ENCODE measurements at places on chromosomes 6 and 20.

GRCh38 chr6:111724505-111724904 lies 118.8 kb upstream of the TRAF3IP2 start:
- DNase-seq = no peak

- no peak for DNase-seq
Observed at GRCh38 chr6:45971287-45971686, 44.4 kb downstream of the CLIC5 start.

DNA sequence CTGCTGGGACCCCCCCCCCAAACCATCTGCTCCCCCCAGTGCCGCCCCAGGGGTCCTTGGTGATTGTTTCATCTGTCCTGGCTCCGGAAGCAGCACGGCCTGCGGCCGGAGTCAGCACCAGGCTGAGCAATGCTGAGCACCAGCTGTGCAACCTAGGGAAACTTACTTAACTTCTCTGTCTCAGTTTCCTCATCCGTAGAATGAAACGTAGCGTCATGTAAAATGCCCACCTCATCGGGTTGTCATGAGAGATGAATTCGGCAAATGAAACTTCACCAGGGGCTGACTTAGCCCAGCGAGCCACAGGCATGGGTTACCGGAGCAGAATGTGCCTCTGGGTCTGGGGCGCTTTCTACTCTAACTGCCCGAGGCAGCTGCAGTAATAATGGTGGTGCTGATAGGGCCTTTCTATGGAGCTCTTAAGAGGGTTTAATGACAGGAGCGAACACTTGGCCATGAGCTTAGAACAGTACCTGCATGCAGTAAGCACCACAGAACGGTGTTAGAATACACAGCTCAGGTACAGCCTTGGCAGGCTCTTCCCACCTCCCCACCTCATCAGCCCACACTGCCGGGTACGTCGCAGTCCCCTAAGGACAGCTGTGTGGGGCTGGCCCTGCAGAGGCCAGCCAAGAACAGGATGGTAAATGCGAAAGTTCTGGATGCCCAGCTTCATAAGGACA lies 1.7 kb downstream of the THBS2 start:
- no peak for DNase-seq

DNA sequence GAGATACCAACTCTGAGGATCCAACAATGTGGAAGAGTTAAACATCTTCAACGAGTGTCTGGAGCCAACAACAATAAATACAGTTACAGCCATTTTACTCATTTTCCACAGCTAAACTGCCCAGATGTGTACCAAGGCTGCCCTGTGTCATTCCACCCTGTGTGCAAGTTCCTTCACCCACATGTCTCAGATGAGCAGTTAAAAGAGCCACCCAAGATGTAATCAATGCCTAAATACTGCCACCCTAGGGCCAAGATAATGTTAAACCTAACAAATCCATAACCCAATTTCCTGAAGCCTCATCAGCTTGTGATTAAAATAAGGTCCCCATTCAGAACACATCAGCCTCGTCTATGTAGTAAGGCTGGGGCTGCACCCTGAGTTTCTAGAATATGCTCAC lies 59.9 kb downstream of the GMDS start:
- DNase-seq = no peak

- DNase-seq = no peak
Observed at GRCh38 chr6:63804381-63804956, 168.9 kb downstream of the PHF3 start.

DNA sequence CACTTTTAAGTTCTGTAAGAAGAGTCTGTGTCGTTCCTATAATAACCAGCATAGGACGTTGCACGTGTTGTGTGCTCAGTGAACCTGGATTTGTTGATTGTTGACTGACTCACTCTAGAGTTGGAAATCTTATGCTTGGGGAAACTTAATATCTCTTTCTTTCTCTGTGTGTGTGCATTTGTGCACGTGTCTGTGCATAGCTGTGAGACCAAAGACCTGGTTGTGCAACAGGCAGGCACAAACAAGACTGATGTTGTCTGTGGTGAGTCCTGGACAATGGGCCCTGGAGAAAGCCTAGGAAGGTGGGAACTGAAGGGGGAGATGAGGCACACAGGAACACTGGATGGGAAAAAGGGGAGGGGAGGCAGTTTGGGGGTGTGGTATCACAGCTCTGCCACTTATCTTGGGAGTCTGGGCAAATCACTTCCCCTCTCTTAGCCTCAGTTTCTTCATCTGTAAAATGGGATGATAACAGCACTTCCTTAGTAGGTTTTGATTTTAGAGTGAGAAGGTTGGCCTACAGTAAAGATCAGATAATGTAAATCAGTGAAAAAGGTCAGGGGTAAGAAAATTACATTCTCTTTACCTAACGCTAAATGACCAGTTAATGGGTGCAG lies 8.4 kb downstream of the CD40 start:
- DNase-seq = no peak

DNA sequence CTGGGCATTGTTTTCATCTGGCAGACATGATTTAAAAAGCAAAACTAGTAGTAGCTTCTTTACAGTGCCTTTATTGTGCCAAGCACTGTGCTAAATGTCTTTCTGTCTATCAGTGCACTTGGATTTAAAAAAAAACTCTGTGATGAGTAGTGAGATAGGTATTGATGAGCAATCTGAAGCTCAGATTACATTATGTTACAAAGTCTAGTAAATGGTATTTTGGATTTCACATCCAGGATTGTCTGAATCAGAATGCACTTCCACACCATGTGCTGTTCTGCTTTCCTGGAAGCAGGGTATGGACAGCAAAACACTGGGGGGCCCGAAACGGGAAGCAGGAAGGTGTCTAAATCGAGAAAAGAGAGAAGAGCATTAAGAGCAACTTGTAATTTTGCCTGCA lies 103.4 kb upstream of the CCN2 start:
- DNase-seq = no peak

DNA sequence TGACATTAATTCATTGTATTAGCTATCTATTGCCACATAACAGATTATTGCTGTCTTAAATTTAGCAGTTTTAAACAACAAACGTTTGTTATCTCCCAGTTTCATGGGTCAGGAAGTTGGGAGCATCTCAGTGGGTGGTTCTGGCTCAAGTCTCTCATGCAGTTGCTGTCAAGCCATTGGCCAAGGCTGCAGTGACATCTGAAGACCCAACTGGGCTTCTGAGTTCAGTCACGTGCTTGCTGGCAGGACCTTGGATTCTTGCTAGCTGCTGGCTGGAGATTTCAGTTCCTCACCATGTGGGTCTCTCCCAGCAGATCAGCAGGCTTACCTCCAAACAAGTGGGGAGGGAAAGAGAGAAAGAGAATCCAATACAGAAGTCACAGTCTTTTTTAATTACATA lies 152.6 kb upstream of the EXOC2 start:
- no peak for DNase-seq

DNA sequence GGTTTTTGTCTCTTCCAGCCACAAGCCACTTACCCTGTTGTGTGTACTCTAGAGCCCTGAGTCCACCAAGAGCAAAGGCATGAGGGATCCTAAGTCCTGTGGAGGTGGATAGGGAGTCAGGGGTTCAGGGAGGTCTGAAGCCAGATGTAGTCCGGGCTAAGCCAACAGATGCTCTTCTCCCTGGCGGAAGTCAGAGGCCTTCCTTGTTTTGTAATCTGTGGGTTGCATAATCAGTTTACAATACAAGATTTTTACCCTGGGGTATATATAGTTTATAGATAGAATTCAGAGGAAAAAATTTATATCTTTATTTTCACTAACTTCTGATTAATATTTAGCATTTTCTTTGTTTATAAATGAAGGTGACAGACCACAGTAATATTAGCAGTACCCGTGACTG lies 9.2 kb downstream of the LAMP5 start:
- DNase-seq = no peak

GRCh38 chr20:58700121-58700821 lies 7.7 kb downstream of the NPEPL1 start:
- no peak for DNase-seq

- DNase-seq = no peak
Observed at GRCh38 chr20:17282501-17282900, 55.7 kb downstream of the PCSK2 start.

DNA sequence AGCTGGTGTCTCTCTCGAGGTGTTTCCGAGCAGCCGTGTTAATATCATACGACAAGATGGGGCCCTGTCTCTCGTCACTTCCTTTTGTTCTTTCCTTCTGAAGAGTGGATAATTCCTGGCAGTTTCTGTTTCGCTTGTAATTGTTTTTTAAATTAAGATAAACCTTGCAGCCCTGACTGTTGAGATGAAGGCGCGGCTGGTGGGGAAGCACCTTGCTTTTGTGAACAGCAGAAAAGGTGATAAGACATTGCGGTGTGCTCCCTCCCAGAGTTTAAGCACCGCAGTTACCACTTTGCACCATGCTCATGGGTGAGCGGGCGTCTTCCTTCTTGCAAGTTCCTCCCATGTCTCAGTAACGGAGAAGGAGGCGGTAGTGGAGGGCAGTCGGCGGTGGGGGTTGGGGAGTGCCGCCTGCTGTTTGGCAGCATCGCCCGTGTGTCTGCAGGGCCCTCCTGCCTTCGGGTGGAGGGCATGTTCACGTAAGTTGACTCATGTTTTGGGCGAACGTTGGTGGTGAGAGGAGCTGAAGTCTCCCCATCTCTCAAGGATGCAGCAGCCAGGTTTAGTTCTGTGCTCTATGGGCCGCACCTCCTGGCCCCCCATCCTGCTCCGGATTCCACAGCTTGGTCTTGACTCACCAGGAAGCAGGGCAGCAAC lies 345.9 kb downstream of the TAF4 start:
- DNase-seq = no peak

DNA sequence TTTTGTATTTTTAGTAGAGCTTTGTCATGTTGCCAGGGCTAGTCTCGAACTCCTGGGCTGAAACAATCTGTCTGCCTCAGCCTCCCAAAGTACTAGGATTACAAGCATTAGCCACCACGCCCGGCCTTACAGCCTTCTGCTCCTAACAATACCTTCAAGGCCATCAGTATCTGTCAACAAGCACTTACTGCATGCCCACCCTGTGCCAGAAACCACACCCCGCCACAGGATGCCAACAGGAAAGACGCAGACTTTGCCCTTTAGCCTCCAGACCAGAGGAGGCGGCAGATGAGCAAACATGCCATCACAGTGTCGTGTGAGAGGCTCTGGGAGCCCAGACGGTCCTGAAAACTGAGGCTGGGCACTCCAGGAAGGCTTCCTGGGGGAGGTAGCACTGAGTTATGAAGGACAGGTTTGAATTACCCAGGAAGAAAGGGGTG lies 34.7 kb upstream of the TGM3 start:
- no peak for DNase-seq

GRCh38 chr6:158826819-158827501 lies 7.8 kb upstream of the EZR start:
- no peak for DNase-seq

DNA sequence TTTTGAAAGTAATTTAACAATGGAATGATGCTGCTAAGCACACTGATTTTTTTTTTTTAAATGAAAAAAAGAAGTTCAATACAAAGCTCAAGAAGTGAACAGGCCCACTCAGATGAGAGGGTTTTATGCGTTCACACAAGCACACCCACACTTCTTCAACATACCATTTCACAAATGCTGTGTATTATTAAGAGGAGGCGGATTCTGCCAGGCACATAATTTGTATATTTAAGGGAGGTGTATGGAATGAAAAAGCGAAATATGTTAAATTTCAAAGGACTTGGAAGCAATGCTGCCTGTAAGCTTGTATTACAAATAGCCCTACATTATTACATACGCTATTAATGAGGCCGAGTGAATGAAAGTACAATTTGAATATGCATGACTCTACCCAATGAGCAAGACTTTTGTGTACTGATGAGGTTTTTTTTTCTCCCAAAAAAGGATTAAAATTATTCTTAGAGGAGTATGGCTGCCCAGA lies 123.9 kb downstream of the INSM1 start:
- DNase-seq = no peak

DNA sequence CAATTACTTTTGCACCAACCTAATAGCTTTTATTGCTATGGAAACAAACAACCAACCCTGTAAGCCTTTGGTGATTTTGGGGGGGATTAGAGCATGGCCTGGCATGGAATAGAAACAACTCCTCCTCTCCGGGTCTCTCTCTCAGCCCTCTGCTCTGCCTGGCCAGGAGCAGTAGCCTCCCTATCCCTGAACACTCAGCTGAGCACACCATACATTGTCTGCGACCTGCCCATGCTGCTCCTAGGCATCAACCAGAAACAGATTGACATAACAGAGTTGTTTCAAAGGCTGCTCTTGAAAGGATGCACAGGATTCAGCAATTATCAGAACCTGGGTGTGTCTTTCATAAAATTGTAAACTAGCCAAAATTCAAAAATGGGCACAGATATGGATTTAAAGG lies 29.8 kb upstream of the SMIM28 start:
- no peak for DNase-seq

DNA sequence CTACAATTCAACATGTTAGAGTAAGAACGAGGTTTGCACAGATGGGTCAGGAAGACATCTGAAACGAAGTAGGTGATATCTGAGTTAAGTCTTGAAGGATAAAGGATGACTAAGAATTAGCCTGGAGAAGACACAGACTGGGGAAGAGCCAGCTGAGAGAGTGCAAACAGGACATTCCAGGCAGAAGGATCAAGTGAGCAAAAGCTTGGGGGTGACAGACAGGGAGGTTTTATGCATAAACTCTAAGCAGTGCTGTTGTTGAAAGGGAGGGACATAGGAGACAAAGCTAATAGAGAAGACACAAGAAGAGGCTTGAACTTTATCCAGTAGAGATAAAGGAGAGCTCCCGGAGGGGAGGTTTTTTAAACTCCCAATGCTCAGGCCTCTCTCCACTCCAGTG lies 15.0 kb upstream of the ETV7 start:
- DNase-seq = no peak

Measured in cerebellum (tissue), 4 donors.